ENCODE measurements at places on chromosomes 6 and 20.

DNA sequence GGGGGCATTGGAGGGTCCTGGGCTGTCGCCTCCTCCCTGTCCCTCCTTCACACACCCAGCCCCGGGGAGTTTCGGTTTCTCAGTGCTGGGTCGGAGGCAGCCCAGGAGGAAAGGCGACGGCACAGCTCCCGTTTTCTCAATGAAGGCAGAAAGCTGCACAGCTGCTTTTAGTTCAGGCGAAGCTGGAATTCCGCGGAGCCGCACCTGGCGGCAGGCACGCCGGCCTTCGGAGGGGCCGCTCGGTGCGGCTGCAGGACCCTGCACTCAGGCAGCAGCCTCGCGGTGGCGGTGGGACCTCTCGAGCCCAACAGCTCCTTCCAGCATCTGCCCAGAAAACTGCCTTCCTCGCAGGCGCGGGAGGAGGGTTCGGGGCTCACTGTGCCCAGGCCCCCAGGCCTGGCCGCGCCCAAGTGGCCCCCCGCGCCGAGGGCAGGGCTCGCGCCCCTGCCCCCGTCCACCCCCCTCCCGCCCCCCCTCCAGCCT, 4.6 kb downstream of the FOXQ1 start:
- no peak for DNase-seq

DNA sequence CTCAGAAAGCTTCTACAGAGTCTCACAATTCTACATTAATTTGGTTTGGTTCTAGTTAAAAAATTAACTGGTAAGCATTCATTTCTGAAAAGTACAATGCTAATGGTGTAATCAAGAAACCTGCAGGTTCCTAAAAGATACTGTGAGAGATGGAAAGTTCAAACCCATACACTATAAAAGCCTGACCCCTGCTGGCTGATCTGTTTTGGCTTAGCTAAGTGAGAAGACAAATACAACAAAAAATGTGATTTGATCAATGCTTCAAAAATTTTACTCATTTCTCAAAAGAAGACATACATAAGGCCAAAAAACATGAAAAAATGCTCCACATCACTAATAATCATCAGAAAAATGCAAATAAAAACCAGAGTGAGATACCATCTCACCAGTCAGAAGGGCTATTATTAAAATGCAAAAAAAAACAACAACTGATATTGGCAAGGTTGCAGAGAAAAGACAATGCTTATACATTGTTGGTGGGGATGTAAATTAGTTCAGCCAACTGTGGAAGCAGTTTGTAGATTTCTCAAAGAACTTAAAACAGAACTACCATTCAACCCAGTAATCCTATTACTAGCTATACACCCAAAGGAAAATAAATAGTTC, 102.8 kb downstream of the MOXD1 start:
- peak; percentile 29 for DNase-seq

- DNase-seq = no peak
Observed at GRCh38 chr20:16064989-16065707, 508.1 kb downstream of the KIF16B start.

DNA sequence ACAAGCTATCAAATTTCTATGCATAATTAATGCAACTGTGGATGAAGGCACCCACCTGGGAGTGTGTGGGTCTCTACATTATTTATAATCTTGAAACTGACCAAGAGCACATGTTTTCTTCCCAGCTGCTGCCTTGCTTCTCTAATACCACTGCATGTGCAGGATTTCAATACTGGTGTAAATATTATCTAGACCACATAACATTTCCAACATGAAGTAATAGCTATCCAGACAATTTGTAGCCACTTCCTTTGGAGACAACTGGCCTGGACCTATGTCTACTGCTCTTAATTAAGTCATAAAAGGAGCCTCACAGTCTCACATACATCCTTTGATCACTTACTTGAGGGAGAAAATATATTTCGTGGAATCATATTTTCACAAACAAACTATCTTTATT, 180.7 kb downstream of the HIVEP2 start:
- no peak for DNase-seq

GRCh38 chr6:139522511-139523220, 148.2 kb upstream of the CITED2 start:
- no peak for DNase-seq

DNA sequence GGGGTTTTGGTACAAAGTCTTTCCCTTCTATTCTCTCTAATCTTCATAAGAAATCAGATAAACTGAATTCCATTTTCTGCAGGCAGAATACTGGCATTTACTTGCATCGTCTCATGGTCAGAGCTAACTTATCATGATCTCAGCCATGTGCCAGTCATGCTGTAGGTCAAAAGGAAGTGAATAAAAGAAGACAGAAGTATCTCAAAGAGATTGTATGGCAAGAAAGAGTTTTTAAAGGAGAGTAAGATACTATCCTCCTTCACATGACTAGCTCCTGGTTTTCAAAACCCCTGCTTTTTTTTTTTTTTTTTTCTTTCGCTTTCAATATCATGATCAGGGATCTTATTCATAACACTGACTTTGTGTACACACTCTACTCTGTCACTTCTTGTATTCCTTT, 398.3 kb downstream of the C6orf118 start:
- DNase-seq = no peak

DNA sequence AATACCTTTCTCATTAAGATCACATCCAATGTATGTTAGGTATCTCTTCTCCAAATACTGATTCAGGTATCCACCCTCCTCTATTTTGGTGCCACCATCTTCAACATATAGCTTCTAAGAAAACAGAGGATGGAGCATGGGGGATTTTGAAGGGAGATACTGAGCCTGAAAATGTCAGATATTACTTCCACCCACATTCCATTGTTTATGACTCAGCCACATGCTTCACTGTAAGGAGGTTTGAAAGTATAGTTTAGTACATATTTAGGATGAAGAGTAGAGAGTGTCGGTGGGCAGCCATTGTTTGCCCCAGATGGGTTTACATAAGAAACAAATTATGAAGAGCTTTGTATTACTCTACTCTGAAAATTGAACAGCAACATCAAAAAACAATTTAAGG, 286.7 kb downstream of the TFAP2B start:
- DNase-seq = no peak

- no peak for DNase-seq
Observed at GRCh38 chr6:51648236-51648635, 439.2 kb downstream of the PKHD1 start.

GRCh38 chr6:90646940-90647339, 60.1 kb upstream of the MAP3K7 start:
- no peak for DNase-seq

DNA sequence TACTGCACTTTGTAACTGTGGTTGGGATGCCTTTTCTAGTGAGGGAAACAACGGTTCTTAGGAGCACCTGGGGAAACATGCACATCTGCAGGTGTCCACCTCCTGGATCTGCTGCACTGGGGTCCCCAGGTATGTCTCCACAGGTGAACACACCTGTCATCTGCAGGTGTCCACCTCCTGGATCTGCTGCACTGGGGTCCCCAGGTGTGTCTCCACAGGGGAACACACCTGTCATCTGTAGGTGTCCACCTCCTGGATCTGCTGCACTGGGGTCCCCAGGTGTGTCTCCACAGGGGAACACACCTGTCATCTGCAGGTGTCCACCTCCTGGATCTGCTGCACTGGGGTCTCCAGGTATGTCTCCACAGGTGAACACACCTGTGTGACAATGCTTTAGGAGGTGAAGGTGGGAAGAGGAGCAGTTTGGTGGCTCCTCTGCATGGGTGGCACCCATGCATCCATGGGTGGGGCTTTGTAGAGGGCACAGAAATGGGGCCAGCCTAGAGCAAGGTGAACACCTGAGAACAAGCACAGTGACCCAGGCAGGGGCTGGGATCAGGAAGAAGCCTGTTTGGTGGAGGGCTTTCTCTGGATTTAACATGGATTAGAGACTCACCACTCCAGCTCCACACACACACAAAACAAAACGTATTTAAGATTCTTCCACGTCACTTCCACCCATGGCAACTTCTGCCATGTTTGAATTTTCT, 206.0 kb upstream of the CDH4 start:
- no peak for DNase-seq

- DNase-seq = peak; percentile 41
Observed at GRCh38 chr6:16238963-16239797, 793 bp downstream of the GMPR start.

DNA sequence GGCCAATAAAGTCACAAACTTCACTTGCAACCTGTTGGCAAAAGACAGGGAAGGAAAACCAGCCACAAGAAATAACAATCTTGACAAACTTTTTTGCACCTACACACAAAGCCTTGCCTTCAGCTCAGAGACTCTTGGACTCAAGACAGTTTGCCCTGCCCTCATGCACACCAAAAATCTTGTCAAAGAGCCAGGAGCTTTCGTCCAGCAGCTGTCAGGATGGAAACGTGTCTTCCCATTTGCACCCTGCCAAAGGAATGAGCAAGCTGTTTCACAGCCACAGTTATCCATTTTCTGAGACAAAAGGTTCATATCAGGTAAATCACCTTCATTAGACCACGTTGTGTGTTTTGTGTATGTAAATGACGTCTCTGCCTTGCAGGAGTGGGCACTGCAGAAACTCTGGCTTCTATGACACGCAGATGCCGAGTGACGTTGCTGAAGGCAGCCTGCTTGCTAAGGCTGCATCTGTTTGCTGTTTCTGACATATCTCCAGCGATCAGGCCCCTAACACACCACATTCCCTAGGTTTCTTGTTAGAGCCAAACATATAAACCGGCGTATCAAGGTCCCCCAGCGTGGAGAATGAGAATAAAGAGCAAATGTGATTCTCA, 193.4 kb downstream of the SYNDIG1 start:
- no peak for DNase-seq

GRCh38 chr6:42961020-42961470, 491 bp downstream of the GNMT start:
- no peak for DNase-seq

GRCh38 chr6:133699741-133700385, 189.1 kb upstream of the TCF21 start:
- DNase-seq = no peak

- no peak for DNase-seq
Observed at GRCh38 chr20:17868700-17869231, 99.8 kb downstream of the SNX5 start.

GRCh38 chr6:144544266-144544830, 259.2 kb downstream of the UTRN start:
- no peak for DNase-seq

GRCh38 chr6:20269181-20269580, 56.9 kb upstream of the MBOAT1 start:
- DNase-seq = no peak

- DNase-seq = peak; percentile 54
Observed at GRCh38 chr20:46215913-46216707, 92.2 kb downstream of the CDH22 start.

DNA sequence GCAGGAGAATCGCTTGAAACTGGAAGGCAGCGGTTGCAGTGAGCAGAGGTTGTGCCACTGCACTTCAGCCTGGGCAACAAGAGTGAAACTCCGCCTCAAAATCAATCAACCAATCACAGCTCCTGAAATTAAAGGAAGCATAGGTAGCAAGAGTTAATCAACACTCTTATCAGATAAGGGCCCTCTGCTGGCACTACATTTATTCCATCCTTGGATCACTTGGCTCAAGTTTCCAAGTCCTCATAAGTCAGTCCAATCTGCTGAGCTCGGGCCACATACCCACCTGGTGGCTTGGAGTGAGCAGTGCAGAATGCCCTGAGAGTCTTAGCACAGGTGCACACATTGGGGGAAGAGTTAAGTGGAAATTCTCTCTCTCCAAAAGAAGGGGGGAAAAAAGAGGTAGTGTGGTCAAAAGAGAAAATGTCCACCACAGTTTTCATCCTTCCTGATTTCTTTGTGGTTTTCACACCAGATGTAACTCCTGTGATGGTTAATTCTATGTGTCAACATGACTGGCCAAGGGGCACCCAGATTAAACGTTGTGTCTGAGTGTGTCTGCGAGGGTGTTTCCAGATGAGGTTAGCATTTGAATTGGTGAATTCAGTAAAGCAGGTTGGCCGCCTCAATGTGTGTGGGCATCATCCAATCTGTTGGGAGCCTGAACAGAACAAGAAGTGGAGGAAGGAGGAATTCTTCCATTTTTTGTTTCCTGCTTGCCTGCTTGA, 14.2 kb upstream of the FAM8A1 start:
- no peak for DNase-seq

GRCh38 chr6:24031496-24031895, 94.5 kb upstream of the NRSN1 start:
- no peak for DNase-seq

DNA sequence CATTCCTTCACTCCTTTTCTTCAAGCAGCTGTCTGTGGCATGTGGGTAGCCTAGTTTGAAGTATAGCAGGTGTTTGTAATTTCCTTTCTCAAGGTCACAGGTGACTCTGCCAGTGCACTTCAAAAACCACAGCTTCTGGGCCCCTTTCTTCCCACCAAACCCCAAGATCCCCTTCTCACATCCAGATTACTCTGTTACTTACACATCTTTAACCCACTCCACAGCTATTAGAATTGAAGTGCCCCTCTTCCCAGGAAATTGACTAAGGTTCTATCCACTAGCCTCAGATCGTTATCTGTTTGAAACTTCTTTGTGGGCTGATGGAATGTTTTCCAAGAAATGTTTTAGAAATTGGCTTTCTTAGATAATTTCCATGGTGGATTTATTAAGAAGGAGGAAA, 150.8 kb downstream of the AHI1 start:
- no peak for DNase-seq

DNA sequence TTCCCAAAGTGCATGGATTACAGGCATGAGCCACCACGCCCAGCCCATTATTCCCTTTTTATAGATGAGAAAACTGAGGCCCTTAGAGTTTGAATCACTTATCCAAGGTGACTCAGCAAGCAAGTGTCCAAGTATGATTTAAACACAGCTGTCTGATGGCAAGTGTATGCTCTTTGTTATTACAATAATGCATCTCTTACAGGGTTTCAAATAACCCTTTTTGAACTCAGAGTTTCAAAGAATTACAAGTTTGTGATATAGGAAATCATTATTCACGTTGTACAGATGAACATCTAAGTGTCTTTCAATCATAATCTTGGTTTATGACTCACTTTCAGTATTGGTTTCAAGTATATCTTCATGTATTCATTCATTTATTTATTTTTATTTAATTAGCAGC, 63.0 kb downstream of the CD83 start:
- DNase-seq = no peak

GRCh38 chr6:43180058-43180457, 1.9 kb upstream of the CUL9 start:
- DNase-seq = no peak

- DNase-seq = no peak
Observed at GRCh38 chr6:11637266-11637665, 99.7 kb downstream of the TMEM170B start.

DNA sequence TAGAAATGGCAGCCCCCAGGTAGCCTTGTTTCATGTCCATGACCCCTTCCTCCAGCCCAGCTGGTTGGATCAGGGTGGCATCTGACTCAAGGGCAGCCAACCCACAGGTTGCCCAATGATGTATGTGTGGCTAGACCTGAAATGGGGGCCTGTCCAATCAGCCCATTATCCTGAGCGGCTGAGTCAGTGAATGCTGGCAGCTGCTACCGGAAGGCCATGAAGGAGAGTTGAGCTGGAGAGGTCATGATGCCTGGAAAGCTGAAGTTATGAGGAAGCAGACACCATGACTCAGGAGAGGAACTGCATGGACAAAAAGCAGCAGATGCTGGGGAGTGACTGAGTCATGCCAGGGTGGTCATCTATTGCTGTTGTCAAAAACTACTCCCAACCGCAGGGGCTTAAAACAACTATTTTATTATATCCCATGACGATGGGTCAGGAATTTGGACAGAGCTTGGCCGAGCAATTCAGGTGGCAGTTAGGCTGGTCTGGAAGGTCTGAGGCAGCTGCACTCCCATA, 67.3 kb downstream of the MDGA1 start:
- DNase-seq = no peak

GRCh38 chr20:8433291-8433690, 301.2 kb downstream of the PLCB1 start:
- no peak for DNase-seq

- DNase-seq = no peak
Observed at GRCh38 chr20:32845786-32846185, 12.9 kb upstream of the EFCAB8 start.
